Activated CD4-positive, CD25-positive, alpha-beta regulatory T cell treated with anti-CD3 and anti-CD28 coated beads, Interleukin-2, amount 50 U/mL, for 24 hours (primary cell): ENCODE measurements at places on chromosomes 1 and 21.

GRCh38 chr1:245313576-245313975 lies 158.8 kb downstream of the KIF26B start:
- no peak for ATAC-seq

DNA sequence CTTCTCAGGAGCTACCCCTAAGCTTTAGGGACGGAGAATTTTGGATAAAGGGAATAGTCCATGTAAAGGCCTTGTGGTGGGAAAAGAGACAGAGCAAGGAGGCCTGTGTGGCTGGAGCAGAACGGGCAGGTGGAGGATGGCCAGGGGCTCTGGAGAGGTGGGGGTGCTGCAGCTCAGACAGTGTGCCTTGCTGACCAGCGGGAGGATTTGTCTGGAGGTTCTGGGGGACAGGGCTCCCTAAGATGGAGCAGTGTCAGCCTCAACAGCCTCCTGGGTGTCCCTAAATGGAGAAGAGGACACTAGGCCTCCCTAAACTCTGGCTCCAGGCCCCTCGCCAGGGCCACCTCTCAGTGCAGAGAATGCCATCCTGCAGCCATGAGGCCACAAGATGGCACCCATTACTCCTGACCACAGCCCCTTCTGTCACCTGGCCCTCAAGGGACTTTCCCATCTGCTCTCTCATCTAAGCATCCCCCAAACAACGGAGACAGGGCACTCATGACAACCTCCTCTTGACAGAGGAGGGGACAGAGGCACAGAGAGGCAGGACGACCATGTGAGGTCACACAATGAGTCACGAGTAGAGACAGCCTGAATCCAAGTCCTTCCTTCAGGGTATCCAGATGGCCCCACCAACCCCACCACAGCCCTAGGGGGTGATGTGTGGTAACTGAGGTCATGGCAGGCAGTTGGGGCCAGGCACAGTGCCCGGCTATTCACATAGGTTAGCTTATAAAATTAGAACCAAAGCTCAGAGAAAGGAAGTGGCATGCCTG lies 94.7 kb downstream of the DMRTB1 start:
- ATAC-seq: no peak

DNA sequence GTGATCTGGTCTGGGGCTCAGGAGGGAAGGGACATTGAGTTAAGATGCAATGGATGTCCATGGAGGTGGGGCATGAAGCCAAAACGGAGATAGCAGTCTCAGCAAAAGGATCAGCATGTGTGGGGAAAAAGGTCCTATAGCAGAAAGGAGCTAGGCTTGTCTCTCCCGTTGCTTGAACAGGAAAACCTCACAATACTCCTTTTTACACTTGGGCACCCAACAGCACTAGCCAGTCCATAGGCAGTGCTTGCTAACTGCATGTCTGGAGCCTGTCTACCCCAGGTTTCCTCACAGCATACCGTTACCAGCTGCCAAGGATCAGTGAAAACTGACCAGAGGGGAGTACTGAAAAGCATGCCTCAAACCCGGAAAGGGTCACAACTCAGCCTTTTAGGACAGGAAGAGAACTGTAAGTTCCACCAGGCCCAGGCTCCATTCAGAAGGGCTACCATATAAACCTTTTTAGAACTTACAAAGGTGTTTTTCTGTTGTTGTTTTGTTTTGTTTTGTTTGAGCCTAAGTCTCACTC lies 78.6 kb downstream of the JAK1 start:
- no peak for ATAC-seq

DNA sequence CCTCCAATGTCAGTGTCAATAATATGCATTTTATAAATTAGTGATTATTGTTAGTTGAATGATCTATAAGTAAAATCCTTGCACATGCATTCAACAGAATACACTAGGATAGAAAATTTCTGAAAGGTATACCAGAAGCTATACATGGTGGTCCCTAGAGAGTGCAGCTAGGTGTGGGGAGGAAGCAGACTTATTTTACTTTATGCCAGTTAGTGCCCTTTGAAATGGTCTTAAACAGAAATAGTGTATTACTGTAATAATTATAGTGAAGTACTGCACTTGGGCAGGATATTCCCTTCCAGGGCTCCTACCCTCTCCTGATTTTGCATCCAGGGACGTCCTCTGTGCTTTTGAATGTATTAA lies 23.2 kb upstream of the WDR26 start:
- no peak for ATAC-seq

GRCh38 chr1:220726634-220727033 lies 21.5 kb upstream of the MTARC2 start:
- no peak for ATAC-seq

- ATAC-seq: no peak
Measured at GRCh38 chr1:51833700-51834099, 44.8 kb downstream of the NRDC start.

GRCh38 chr1:43352881-43353280 lies 5.9 kb upstream of the CDC20 start:
- no peak for ATAC-seq

GRCh38 chr1:212271823-212272485 lies 13.3 kb upstream of the PPP2R5A start:
- no peak for ATAC-seq

GRCh38 chr21:21001591-21002100 lies 3.4 kb downstream of the NCAM2 start:
- ATAC-seq: no peak

GRCh38 chr1:22545141-22545540 lies 18.1 kb upstream of the EPHA8 start:
- ATAC-seq: no peak

GRCh38 chr1:27623327-27624212 lies 11.4 kb downstream of the FGR start:
- no peak for ATAC-seq

GRCh38 chr1:101920577-101920976 lies 76.1 kb downstream of the OLFM3 start:
- ATAC-seq: no peak

DNA sequence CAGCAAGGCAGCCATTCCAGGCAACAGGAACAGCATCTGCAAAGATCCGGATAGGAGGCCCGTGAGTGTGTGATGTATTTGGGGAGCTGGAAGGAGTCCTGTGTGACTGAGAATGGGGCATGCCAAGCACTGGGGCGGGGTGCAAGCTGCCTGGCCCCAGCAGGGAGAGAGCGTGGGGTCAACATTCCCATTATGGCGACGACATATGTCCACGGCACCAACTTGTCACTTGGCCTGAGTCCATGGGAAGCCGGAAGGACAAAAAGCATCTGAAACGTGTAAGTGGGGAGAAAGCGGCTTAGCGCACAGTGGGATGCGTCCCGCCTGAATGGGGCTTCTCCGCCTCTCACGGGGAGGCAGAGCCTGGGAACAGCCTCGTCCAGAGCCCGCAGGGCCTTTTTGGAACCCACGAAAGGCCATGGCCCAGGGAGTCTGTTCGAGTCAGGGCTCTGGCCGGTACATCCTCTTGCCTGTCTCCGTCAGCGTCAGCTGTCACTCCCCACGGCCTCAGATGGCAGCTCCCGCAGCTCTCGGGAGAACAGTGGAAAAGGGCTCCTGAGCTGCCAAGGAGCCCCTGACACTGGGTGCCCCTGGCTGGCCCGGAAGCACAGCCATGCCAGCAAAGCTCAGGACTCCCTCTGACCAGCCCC lies 12.4 kb downstream of the EPHB2 start:
- no peak for ATAC-seq

GRCh38 chr1:38456531-38456876 lies 403.1 kb downstream of the RRAGC start:
- no peak for ATAC-seq
